ENCODE measurements at places on chromosomes 6 and 20.

DNA sequence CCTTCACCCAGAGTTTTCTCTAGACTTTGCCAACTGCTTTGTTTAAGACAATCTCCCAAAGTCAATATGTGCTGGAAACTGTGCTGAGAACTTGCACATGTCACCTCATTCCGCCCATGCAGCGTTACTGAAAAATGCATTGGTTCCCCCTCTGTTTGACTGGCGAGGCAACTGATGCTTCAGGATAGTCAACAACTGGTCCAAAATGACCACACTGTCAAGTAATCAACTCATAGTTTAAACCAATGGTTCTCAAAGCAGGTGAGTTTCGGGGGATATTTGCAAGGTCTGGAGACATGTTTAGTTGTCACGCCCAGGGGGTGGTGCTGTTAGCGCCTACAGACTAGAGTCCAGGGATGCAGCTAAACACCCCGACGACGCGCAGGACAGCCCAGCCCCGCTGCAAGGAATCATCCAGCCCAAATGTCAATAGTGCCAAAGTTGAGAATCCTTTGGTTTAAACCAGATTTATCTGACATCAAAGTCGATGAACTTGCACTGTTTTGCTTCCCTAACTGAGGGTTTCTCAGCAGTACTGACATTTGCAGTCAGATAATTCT is 170.0 kb downstream of the ZNF217 start:
- DNase-seq: no peak

- DNase-seq: no peak
Measured at GRCh38 chr6:113076116-113076515, 729.0 kb downstream of the RFPL4B start.

DNA sequence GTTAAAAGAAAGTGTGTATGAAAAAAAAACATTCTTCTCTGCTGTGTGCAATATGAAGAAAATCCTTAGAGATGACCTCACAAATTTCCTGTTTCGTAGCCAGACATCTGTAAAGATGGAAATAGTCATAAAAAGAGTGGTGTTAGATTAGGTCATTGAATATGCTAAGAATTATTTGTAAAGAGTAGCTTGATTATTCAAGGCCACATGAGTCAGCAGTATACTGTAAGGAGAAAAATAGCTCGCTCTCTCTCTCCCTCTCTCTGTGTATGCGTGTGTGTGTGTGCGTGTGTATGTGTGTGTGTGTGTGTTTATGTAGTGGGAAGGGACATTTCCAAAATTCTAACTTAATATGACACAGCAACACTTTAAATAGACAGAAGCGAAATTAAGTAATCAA is 78.8 kb downstream of the PTCHD4 start:
- no peak for DNase-seq

DNA sequence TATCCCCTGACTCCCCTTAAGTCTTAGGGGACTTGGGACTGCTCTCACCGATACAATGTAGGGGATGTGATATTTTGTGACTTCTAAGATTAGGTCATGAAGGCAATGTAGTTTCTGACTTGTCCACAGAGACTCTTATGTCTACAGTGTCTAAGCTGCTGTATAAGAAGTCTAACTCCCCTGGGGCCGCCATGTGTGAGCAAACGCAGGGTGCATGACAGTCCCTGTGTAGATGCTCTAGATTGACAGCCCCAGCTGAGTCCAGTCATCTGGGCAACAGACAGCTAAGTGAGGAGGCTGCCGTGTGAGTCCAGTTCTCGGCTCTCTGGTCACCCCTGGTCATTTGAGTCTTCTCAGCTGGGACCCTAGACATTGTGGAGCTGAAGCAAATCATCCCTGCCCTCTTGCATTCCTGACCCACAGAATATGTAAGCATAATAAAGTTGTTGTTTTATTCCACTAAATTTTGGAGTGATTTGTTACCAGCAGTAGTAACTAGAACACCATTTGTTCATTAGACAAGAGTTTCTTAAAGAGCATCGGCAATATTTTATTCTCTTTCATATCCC is 743.3 kb upstream of the CHD6 start:
- no peak for DNase-seq

GRCh38 chr6:167094820-167095637 is 27.9 kb upstream of the CCR6 start:
- peak; percentile 77 for DNase-seq

DNA sequence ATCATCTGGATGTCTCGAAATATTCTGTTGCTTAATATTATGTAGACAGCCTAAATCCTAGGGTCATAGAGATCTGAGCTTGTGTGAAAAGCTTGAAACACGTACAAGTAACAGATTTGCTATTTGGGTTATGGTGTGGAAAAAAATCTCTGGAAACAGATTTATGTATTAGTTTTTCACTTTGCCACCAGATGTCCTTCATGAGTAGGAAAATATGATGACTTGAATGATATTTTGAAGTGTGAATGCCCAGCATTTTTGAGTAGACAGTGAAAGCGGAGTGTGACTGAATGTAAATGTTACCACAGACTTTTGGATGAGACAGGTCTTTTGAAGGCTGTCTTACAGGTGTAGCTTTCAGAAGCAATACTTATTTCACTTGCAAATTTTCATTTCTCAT is 4.2 kb upstream of the BMP6 start:
- no peak for DNase-seq

DNA sequence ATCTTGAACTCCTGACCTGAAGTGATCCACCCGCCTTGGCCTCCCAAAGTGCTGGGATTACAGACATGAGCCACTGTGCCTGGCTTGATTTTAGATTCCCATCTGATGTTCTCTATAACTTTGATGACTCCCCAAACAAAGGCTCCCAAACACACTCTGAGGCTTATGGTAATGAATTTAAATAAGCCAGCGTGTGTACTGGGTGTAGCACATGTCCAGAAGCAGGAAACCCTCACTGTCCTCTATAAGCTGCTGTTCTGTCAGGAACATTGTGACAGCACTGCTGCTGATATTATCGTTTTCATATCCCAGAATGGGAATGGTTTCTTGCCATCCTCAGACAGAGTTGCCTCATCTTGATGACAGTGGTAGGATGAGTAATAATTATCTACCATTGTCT is 54.1 kb upstream of the SALL4 start:
- no peak for DNase-seq

GRCh38 chr6:128532827-128533226 is 12.4 kb upstream of the PTPRK start:
- DNase-seq: no peak

GRCh38 chr6:148625609-148626008 is 121.2 kb upstream of the UST start:
- DNase-seq: no peak

- no peak for DNase-seq
Measured at GRCh38 chr6:106730264-106730663, 100.9 kb downstream of the QRSL1 start.

- no peak for DNase-seq
Measured at GRCh38 chr20:50468378-50468798, 41.8 kb upstream of the PTPN1 start.

- DNase-seq: no peak
Measured at GRCh38 chr6:169700296-169700695, 1.5 kb downstream of the WDR27 start.

DNA sequence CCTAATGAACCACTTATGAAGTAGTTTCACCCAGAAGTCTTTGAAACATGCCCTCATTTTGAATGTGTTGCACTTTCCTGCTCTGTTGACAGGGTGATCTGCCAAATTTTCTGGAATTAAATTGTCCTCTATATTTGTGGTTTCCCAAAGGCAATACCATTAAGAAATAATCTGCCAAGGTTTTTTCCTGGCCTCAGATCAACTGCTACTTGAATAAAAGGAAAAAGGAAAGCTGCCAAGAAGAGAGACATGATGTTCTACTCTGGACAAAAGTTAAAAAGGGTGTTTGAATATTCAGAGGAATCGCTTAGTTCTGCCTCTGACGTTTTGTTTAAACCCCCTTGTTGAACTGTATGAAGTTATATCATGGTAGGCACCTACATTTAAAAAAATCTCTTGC is 37.4 kb upstream of the ARMH2 start:
- no peak for DNase-seq

DNA sequence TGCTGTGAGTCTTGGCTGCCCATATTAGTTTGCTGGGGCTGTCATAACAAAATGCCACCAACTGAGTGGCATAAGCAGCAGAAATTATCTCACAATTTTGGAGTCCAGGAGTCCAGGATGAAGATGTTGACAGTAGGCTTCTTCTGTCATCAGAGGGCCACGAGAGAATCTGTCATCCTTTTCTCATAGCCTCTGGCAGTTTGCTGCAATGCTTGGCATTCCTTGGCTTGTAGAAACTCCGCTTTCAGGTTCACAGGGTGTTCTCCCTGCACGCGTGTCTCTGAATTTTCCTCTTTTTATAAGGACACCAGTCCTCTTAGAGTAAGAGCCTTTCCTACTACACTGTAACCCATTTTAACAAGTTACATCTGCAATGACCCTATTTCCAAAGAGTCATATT is 838.4 kb downstream of the TFAP2A start:
- DNase-seq: no peak

DNA sequence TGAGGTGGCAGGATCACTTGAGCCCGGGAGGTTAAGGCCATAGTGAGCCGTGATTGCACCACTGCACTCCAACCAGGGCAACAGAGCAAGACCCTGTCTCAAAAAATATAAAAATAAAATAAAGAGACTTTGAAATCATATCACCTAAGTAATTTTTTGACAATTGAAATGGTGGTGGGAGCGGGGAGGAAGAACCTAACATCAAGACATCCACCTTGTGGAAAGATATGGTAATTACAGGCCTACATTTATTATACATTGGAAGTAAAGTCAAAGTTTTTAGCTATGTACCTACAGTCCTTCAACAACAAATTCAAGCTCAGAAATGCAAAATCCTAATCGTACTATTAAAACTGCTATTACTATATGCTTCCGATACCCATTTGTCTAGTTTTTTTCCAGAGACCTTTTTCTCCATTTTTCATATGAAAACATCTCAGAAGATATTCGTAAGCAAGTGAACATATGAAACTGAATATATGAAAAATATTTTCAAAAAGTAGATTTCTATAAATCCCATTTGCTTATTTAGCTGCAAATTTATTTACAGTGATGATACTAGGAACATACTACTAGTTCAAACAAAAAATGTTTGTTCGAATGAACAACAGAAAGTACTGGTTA is 83.3 kb downstream of the SYCP2 start:
- DNase-seq: no peak

- no peak for DNase-seq
Measured at GRCh38 chr6:14804785-14805210, 441.1 kb upstream of the JARID2 start.

- DNase-seq: no peak
Measured at GRCh38 chr20:62898970-62899632, 27.2 kb downstream of the DIDO1 start.

DNA sequence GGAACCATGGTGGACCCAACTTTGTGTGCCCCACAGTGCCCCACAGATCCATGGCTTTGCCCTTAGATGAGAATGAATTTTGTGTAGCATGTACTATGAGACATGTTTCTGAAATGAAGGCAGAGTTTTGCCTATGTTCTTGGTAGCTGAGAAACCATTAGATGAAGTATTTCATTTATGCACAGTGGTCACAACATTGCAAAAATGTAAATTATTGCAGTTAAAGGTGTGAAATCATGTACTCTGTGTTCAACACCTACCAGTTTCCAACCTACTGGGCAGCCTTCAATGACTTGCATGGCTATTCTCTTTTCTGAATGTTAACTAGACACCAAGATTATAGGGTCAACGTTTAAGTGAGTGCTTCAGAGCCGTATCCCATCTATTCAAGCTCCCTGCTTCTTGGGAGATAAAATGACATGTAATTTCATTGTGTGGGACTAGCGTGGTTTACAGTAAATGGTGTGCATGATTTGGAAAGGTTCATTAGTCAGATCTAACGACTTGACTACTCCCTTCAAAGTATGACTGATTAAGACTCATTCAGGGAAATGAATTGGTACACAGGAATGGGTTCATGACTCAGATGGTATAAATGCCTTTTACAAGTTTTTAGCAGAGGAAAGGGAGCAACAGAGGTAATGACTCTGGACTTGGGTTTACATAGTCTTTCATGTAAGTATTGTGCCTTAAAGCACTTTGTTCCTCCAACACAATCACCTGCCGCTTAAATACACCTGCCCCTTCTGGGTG is 106.1 kb upstream of the AKIRIN2 start:
- no peak for DNase-seq

DNA sequence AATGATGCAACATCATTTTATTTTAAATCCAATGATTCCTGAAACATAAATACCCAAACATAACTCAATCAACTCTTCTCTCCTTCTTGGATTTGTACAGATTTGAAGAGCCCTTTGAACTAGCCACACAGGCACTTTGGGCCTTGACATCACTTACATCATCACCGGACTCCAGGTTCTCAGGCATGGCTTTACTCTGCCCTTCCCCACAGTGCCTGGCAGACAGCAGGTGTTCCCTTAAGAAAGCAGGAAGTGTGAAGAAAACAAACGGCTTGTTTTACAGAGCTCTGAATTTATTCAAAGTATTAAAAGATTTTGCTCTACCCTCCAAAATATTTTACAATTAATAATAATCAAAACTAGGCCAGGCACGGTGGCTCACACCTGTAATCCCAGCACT is 54.8 kb upstream of the GCM1 start:
- no peak for DNase-seq

DNA sequence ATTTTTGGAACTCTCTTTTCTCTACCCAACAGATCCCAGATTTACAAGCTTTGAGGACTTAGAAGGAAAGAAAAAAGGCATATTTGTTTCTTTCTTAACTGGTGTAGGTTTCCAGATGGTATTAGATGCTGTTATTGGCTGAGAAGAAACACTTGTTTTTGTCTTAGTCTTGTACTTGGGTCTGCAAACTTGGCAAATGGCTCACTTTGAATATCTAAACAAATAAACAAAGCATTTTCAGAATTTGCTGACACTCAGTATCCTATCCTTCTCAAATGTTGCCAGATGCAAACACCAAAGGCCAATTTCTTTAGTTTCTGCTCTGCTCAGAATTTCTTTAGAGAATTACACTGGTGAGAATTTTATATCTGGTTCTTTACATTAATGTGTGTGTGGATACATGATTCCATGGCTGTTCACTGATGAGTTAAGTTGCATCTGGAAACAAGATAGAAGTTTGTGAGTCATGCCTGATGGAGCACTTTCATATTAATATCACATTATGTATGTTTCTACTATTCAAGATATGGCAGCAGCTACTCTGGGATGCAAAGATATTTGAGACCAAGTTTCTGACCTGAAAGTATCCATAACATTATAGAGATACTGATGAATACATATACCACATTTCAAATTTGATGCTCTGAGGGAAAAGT is 43.7 kb upstream of the CEP162 start:
- no peak for DNase-seq

DNA sequence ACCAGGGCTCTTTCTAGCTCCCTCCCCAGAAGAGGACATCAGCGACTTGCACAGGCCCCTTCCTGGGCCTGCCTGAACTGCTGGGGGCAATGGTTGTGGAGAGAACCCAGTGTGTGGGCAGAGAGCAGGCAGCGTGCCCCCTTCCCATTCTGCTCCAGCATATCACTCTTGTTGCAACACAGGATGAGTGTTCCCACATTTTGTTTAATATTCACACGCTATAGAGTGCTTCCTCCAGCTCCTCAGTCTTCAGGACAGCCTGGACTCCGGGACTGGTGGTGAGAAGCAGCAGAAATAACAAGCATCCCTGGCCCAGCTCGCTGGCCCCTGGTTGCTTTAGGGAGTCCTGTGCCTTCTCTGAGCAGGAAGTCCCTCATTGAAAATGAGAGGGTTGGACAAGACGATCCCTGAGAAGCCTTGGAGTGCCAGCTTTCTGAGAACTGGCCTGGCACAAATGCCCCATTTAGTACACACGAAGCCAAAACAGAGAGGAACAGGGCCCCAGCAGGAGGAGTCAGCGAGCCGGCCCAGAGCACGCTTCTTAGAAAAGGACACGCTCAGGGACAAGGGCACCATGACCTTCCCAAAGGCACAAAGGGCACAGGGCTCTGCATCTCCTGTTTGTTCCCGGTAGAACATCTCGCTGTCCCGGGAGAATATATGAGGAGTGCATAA is 84.2 kb upstream of the FOXC1 start:
- no peak for DNase-seq
